ENCODE measurements at places on chromosomes 11 and 22.

- DNase-seq, result peak; percentile 60
Observed at GRCh38 chr11:2730272-2731129, 30.7 kb upstream of the KCNQ1OT1 start.

DNA sequence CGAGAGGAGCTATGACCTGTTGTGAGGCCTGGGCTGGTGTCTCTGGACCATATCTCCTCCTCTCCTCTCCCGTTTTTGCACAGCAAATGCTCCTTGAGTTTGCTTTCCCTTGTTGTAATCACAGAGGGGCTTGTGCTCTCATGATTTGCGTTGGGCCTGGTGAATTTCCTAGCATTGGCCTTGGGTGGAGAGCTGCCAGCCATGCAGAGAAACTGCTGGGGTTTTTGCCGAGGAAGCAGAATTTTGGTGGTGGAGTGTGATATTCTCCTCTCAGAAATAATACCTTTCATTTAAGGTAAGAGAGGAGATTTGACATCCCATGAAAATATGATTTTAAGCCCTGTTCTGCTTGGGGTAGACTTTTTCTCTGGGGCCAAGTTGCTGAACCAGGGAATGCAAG, 175.7 kb upstream of the CADM1 start:
- no peak for DNase-seq

DNA sequence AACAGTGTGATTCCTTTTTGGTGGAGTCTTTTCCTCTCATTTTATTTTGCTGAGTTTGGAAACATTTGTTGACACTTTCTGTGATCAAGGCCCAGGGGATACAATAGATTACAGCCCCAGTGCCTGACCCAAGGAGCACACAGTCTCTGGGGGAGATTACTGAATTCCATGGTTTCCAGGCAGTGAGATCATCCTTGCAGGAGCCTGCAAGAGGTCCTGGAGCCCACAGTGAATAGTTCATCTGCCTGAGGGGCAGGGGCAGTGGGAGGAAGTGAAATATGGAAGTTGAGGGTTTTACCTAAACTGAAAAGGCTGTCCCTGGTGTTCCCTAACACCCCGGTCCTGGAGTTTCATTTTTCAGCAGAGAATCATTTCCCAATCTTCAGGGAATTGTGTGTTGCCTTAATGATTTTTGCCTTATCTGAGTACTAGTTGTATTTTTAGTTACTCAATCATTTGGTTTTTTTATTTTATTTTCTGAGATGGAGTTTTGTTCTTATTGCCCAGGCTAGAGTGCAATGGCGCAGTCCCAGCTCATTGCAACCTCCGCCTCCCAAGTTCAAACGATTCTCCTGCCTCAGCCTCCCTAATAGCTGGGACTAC, 7.7 kb downstream of the CCS start:
- no peak for DNase-seq

GRCh38 chr11:64146036-64146955, 19.6 kb downstream of the MACROD1 start:
- no peak for DNase-seq

GRCh38 chr11:92711926-92712325, 257.5 kb upstream of the MTNR1B start:
- DNase-seq, result no peak

GRCh38 chr22:50269573-50269969, 609 bp downstream of the MAPK11 start:
- DNase-seq, result no peak

- DNase-seq, result no peak
Observed at GRCh38 chr11:75714211-75714610, 3.4 kb upstream of the MOGAT2 start.
